Suprapubic skin (tissue), 4 donors: ENCODE measurements at places on chromosomes 16 and 17. TPM values are rescaled to one million over a fixed set of nuclear protein-coding genes. Genes with fewer than 3 reads are reported as not detected.

- no peak for DNase-seq
- no peaks in the 10 kb centered on the region for H3K36me3 ChIP-seq
- H3K27ac ChIP-seq, result no peak overlapping the region
- no peak overlapping the region for H3K4me3 ChIP-seq
Observed at GRCh38 chr16:85018529-85019236, 7.3 kb upstream of the ZDHHC7 start.

GRCh38 chr17:47281216-47281615 is 27.6 kb downstream of the ITGB3 start:
- no peak overlapping the region for H3K4me3 ChIP-seq
- DNase-seq, result no peak
- H3K27me3 ChIP-seq, result no peaks in the 10 kb centered on the region
- peaks cover 3% of the 10 kb centered on the region for H3K36me3 ChIP-seq

DNA sequence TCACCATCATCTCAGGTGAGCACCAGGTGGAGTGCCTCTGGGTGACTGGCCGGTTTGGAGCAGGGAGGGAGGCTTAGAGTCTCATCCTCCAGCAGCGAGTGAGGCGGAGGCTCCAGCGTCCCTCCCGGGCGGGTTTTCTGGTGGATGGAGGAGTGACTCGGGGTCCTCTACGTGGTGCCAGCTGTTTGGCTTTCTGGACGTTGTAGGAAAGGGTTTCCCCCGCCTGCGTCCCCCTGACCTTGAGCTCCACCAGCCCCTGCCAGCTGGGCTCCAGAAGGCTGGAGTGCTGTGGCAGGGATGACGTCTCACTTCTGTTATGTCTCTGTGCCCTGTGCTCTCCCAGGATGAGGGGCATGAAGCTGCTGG is 522 bp downstream of the DNASE1 start:
- H3K27ac ChIP-seq, result no peak overlapping the region
- peak; percentile 74 for DNase-seq
- no peak overlapping the region for H3K4me3 ChIP-seq
- no peaks in the 10 kb centered on the region for H3K27me3 ChIP-seq

DNA sequence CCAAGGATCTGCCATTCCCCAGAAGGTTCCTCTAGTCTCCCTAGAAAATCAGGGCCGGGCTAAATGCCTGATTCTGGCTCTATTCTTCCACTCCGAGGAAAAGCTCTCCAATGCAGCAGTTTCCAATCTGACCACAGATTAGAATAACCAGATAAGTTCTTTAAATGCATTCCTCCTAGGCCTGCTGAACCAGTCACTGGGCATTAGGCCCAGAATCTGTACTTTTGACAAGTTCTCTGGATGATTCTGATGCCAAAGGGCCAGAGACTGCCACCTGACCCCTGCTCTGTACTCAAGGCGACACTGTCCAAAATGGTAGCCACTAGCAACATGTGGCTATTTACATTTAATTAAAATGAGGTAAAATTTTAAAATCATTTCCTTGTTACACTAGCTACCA is 22.3 kb downstream of the MAP3K14 start:
- peaks cover 96% of the 10 kb centered on the region for H3K4me1 ChIP-seq
- no peaks in the 10 kb centered on the region for H3K27me3 ChIP-seq
- H3K36me3 ChIP-seq, result no peaks in the 10 kb centered on the region

Gene LAT
- total RNA-seq, result 17.9 TPM

- no peaks in the 10 kb centered on the region for H3K27me3 ChIP-seq
- no peak for DNase-seq
- H3K4me3 ChIP-seq, result no peak overlapping the region
- peaks cover 89% of the 10 kb centered on the region for H3K36me3 ChIP-seq
Observed at GRCh38 chr17:45101883-45102811, 30.2 kb downstream of the PLCD3 start.

DNA sequence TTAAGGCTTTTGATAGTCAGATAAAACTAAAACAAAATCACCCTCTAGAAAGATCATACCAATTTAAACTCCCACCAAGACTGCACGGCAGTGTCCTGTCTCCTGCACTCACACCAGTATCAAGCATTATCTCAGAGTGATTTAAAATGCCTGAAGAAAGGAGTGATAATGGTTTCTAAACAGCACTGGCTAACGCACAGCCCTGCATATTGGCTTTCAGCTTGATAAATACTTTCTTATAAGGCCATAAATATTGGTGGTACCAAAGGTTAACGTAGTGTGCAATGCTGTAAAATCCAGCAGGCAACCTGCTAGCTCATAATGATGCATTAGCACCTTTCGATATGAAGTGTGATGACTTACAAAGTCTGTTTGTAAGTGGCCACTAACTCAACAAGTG is 214.3 kb downstream of the RBFOX1 start:
- no peak overlapping the region for H3K4me3 ChIP-seq
- no peaks in the 10 kb centered on the region for H3K27me3 ChIP-seq
- no peak overlapping the region for H3K27ac ChIP-seq
- no peaks in the 10 kb centered on the region for H3K4me1 ChIP-seq
- H3K36me3 ChIP-seq, result no peaks in the 10 kb centered on the region

Gene KLHL10
- not detected for total RNA-seq

- H3K4me1 ChIP-seq, result no peaks in the 10 kb centered on the region
- DNase-seq, result no peak
- peaks cover 3% of the 10 kb centered on the region for H3K27me3 ChIP-seq
- H3K36me3 ChIP-seq, result no peaks in the 10 kb centered on the region
Observed at GRCh38 chr16:9663588-9663987, 518.6 kb downstream of the GRIN2A start.

- no peak overlapping the region for H3K27ac ChIP-seq
- H3K4me1 ChIP-seq, result peaks cover 23% of the 10 kb centered on the region
- H3K36me3 ChIP-seq, result no peaks in the 10 kb centered on the region
- no peak for DNase-seq
- H3K27me3 ChIP-seq, result no peaks in the 10 kb centered on the region
Observed at GRCh38 chr16:82655720-82656490, 29.1 kb downstream of the CDH13 start.

GRCh38 chr16:22357635-22357971 is 16.8 kb downstream of the CDR2 start:
- H3K4me3 ChIP-seq, result no peak overlapping the region
- H3K4me1 ChIP-seq, result peaks cover 14% of the 10 kb centered on the region
- H3K36me3 ChIP-seq, result peaks cover 4% of the 10 kb centered on the region
- DNase-seq, result no peak
- no peak overlapping the region for H3K27ac ChIP-seq
- no peaks in the 10 kb centered on the region for H3K27me3 ChIP-seq

- H3K36me3 ChIP-seq, result peaks cover 17% of the 10 kb centered on the region
- peak overlapping the region; percentile 87 for H3K27ac ChIP-seq
- peak overlapping the region; percentile 84 for H3K4me3 ChIP-seq
- no peaks in the 10 kb centered on the region for H3K27me3 ChIP-seq
- peaks cover 25% of the 10 kb centered on the region for H3K4me1 ChIP-seq
Observed at GRCh38 chr17:75130632-75131277, 787 bp downstream of the NT5C start.

DNA sequence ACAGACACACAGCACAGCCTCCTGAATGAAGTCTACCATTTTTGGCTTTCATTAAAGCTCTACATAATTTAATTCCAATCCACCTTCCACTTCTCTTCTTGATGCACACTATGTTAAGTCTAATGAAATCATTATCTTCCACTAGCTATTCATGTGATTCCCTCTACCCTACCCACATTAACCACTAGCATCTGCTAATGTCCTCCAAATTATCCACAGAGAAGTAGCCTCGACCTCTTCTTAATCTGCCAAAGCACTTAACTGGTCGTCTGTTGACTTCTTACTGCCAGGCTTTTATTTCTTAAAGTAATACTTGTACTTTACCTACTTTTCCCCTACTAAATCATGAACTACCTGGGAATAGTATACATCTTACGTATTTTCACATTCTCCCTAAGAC is 91.8 kb downstream of the NCOR1 start:
- H3K4me1 ChIP-seq, result peaks cover 6% of the 10 kb centered on the region
- peaks cover 49% of the 10 kb centered on the region for H3K36me3 ChIP-seq
- H3K27me3 ChIP-seq, result no peaks in the 10 kb centered on the region
- no peak overlapping the region for H3K27ac ChIP-seq
- DNase-seq, result no peak
- no peak overlapping the region for H3K4me3 ChIP-seq

DNA sequence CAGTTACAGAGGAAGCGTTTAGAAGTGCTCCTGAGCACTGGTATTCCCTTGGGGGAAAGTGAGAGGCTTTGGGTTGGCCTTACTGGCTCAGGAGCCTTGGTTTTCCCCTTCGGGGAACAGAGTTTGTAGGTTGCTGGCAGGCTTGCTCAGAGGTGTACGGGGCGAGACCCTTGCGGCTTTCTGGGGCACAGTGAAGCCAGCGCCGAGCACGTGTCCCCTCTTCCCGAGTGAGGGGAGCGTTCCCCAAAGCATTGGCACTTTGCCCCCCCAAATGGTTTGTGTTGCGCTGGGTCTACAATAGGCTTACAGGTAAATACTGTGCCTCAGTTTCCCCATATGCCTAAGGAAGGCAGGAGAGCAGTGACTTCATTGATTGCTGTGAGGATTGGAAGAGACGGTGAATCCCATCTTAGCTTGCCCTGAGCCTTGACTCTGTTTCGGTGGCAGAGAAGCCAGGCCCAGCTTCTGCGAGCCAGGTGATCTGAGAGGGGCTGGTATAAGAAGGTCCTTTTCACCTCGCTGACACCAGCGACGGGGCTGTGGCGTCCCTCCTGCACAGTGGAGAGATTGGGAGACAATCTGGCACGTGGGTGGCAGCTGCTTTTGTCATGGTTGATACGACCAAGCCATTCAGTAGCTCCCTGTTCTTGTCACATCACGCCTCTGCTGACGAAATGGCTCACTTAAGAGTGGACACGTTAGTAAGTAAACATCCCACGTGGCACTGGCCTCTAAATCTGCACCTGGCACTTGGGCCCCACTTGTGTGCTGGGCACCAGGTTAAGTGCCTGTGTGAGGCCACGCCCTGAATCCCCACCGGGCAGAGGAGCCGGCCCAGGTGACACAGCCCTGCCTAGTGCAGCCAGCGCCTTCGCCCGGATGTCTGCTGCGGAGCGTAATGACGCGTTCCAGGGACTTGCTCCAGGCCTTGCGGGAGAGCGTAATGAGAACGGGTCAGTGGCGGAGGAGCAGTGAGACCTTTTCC is 55.0 kb downstream of the MEAK7 start:
- H3K4me3 ChIP-seq, result no peak overlapping the region
- no peaks in the 10 kb centered on the region for H3K36me3 ChIP-seq
- no peak overlapping the region for H3K27ac ChIP-seq
- peak; percentile 40 for DNase-seq

- H3K36me3 ChIP-seq, result no peaks in the 10 kb centered on the region
- no peak overlapping the region for H3K4me3 ChIP-seq
- no peaks in the 10 kb centered on the region for H3K4me1 ChIP-seq
- H3K27me3 ChIP-seq, result no peaks in the 10 kb centered on the region
- no peak for DNase-seq
Observed at GRCh38 chr17:54257440-54257839, 434.7 kb downstream of the KIF2B start.
